ENCODE measurements at places on chromosomes 6 and 20. TPM values are rescaled to one million over a fixed set of nuclear protein-coding genes. Genes with fewer than 3 reads are reported as not detected.

Gene LIN28B
- 1.5 TPM for total RNA-seq

Gene ARHGAP40
- total RNA-seq = 0.02 TPM

Gene PGC
- not detected for total RNA-seq

Gene AARS2
- 8.5 TPM for total RNA-seq

Gene KHDC1L
- 0.40 TPM for total RNA-seq

Gene NUDT3
- total RNA-seq = 5.6 TPM

Gene SLC17A4
- total RNA-seq = not detected

Gene EPHA7
- total RNA-seq = 0.09 TPM

Gene TGM2
- 496 TPM for total RNA-seq

Gene MCM9
- 4.8 TPM for total RNA-seq

Gene CCDC170
- total RNA-seq = 0.18 TPM

Gene RAET1L
- total RNA-seq = 0.40 TPM

Gene DOK5
- 0.05 TPM for total RNA-seq

Gene GMNN
- total RNA-seq = 62.3 TPM

Gene ZNF391
- total RNA-seq = 0.23 TPM

Gene KCNQ5
- total RNA-seq = 1.6 TPM

Gene CDH22
- 0.03 TPM for total RNA-seq

Gene BCAS1
- total RNA-seq = 0.45 TPM

Gene ZSWIM1
- total RNA-seq = 6.0 TPM

Gene COL19A1
- total RNA-seq = not detected

Gene MYCT1
- 0.03 TPM for total RNA-seq

Gene TFAP2D
- total RNA-seq = not detected

Gene RNGTT
- 8.8 TPM for total RNA-seq

Gene EEF1A2
- 147 TPM for total RNA-seq
